ENCODE measurements at places on chromosomes 4 and X.

DNA sequence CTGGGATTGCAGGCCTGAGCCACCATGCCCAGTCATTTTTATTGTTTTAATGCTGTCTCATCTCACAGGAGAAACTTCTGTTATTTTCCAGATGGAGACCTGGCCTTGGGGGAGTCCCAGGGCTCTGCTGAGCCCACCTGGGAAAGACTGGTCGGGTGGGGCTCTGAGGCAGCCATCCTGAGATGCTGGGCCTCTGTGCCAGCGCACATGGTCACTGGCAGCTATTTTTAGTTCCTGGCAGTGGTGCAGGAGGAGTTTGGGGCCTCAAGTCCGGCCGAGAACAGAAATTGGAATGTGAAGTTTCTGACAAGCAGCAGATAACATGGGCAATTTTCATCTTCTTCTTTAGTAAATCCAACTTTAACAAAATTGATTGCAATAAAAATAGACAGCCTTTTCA, 44.5 kb downstream of the SORCS2 start:
- DNase-seq = no peak

DNA sequence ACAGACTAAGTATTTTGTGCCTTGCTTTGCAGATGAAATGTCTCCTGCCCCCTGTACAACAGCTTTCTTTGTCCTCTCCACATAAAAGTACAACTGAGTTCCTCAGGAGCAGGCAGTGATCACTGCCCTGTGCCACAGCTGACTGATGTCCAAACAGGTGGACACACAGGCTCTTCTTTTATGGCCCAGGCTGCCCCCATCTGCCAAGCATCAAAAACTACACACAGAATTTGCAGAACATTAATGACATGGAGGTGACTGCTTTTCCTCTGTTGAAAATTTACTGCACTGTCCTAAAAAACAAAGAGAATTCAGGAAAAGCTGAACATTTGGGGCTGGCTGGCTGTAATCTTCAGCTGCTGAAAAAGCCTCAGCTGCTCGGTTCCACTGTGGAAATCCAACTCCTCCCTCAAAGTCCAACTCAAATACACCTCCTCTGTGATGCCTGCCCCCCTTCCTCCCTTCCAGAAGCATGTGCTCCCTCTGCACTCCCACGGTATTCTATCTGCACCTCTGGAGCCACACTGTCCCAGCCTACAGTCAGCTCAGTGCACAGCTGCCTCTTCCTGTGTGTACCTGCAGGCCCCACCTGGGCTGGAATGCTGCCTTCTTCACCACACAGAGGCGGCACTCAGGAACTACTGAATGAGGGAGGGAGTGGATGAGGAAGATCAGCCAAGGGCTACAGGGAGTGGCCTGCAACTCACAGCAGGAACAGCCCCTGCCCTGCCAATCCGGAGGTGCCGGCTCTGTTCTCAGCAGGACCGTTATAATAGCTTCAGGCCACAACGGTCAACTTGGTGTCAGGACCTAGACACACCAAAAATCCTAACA, 10.3 kb downstream of the AFAP1 start:
- peak; percentile 69 for DNase-seq

- peak; percentile 16 for DNase-seq
Measured at GRCh38 chr4:128384091-128384520, 96.5 kb upstream of the PGRMC2 start.

DNA sequence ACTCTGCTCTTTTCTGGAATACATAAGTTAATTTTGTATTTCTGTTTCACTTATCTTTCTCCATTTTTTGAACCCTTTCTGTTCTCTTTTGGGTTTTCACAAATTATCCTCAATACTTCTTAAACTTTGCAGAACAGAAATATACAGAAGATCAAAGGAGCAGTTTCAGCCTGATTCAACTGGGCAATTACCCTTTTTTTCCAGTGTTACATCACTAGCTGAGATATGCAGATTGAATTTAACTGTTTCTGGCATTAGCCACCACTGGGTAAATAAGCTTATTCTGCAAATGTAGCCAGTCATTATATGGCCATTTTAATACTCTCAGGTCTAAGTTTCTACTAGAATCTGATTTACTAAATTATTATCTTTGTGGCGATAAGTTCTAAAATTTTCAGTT, 66.9 kb upstream of the GRID2 start:
- no peak for DNase-seq

GRCh38 chr4:44996276-44996845, 270.0 kb upstream of the GNPDA2 start:
- DNase-seq = no peak

DNA sequence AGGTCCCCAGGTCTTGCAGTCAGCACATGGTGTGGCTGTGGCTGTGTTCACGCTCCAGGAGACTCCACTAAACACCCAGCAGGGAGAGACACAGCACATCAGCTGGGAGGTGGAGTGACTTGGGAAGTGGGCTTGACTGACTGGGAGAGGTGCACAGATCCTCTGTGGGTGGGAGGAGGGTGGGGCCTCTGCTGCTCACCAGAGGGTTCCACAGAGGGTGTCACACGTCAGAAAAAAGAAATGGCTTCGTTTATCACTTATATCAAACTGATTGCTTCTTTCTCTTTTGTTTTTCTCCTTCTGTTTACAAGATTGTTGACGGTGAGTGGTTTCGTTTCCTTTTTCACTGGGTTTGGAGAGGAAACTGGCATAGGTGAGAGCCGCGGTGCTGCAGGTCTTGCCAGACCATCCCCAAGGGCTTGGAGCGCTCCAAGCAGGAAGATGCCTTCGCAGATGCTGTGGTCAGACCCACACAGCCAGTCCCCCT, 24.8 kb upstream of the FAM193A start:
- no peak for DNase-seq

GRCh38 chr4:18022572-18023050, 1.1 kb upstream of the LCORL start:
- peak; percentile 1 for DNase-seq

DNA sequence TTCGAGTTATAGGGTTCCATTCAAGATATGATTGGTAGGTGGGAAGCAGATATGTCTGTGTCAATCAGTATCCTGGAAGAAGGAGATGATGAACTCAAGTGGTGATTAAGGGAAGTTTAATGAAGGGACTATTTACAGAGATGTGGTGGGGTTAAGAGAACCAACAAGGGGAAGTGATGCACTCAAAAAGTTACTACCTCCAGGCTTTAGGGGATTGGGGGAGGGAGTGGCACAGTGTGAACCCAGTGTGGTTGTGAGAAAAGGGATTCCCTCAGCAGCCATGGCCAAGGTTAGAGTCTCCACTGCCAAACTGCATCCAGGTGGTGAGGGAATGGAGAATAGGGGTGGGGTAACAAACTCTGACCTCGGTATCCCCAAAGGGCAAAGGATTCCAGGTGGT, 27.9 kb downstream of the PKD2 start:
- no peak for DNase-seq

DNA sequence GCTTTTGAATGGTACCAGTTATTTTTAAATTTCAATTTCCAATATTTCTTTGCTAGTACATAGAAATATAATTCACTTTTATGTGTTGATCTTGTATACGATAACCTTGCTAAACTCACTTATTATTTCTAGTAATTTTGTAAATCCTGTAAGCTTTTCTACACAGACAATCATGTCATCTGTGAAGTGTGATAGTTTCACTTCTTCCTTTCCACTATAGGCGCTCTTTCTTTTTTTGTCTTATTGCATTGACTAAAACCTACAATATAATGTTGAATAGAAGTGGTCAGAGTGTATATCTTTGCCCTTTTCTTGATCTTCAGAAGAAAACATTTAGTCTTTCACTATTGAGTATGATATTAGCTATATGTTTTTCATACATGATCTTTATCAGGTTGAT, 76.6 kb downstream of the ZNF182 start:
- DNase-seq = no peak

GRCh38 chr4:38677441-38677840, 13.4 kb downstream of the KLF3 start:
- no peak for DNase-seq

DNA sequence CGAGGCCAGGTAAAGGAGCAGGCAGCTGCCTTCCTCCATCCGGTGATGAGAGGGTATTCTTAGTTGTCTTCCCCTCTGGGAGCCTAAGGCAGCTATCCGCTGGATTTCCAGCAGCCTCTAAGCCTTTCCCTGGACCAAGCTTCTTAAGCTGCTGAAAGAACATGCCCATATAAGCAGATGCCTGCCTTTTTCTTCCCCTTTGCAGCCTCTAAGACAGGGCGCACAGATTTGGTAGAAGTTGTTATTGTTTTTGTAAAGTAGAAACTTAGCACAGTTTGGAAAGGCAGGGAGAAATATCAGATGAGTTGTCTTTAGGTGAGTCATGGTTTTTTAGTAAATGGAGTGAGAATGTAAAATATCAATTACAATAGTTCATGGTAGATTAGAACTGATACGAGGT, 210.8 kb downstream of the ARHGAP10 start:
- DNase-seq = no peak

GRCh38 chr4:78299565-78299972, 242.4 kb downstream of the FRAS1 start:
- DNase-seq = no peak

GRCh38 chr4:110165382-110166286, 32.8 kb downstream of the ELOVL6 start:
- no peak for DNase-seq

DNA sequence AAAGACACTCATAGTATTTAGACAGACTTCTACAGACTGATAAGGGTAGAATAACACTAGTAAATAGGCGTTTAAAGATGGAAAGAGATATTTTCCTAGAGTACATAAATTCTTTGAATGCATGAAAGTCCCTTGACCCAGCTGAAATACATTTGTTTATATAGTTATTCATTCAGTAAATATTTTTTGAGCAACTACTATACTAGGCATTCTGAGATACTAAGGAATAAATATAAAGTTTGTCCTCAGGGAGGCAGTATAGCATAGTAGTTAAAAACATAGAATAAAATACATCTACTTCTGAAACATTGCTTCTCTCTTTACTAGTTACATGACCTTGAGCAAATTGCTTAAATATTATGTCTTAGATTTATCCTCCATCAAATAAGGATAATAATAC, 27.4 kb downstream of the HMGN5 start:
- DNase-seq = no peak

DNA sequence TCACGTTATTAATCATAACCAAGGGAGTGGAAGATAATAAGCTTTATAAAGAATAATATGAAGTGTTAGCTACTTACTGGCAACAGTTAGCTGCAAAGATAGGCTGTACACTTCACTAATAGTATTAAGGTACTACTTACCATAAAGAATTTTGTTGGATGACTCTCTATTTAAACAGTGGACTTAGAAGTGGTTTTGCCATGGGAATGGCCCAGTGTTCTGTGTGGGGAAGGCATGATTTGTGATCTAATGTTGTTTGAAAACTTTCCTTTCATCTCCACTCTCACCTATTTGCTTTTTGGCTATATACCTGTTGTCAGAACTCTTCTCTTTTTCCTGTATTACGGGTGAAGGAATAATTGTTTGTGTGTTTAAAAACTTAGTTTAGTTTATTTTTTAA, 23.0 kb downstream of the FHDC1 start:
- no peak for DNase-seq

DNA sequence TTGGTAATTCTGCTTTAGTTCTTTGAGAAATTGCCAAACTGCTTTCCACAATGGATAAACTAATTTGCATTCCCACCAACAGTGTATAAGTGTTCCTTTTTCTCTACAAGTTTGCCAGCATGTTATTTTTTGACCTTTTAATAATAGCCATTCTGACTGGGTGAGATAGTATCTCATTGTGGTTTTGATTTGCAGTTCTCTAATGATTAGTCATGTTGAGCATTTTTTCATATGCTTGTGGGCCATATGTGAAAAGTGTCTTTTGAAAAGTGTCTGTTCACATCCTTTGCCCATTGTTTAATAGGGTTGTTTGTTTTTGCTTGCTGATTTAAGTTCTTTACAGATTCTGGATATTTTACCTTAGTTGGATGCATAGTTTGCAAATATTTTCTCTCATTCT, 25.9 kb downstream of the ENPEP start:
- no peak for DNase-seq

GRCh38 chr4:145784036-145784435, 104.1 kb downstream of the C4orf51 start:
- DNase-seq = no peak

- no peak for DNase-seq
Measured at GRCh38 chr4:20445933-20446723, 194.4 kb downstream of the SLIT2 start.

GRCh38 chr4:62271107-62271506, 1071.0 kb downstream of the ADGRL3 start:
- no peak for DNase-seq

DNA sequence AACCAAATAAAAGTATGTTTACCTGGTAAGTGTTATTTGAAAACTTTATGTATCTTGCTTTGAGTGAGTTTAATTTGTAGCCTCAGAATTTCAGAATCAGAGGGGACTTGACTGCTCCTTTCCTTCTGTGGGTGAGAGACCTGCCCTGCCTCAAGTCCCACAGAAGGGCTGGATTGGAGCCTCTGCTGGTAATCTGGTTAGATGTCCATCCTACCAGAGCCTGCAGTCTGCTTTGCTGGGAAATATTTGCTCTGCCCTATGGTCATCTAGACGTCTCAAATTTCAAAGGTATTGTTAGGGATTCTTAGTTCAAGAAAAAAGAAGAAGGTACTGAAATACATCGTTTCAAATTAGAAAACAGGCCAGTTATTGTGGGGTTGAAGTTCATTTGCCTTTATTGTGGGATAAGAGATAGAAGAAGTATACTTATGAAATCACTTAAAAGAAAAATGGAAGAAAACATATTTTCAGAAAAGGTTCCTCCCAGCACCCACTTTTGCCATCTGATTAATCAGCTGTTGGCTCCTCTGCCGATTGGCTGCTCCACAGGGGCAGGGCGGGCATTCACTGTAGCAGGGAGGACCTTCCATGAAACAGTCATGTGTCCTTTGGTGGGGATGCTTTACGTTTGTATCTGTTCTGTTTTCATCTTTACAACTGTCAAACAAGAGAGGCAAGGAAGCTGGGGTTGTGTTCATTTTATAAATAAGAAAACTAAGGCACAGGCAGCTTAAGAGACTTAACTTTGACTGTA, 73.3 kb upstream of the TLR2 start:
- DNase-seq = no peak

GRCh38 chrX:85244450-85245211, 840 bp downstream of the ZNF711 start:
- DNase-seq = peak; percentile 5

- no peak for DNase-seq
Measured at GRCh38 chr4:174524242-174524641, 2.0 kb upstream of the HPGD start.

DNA sequence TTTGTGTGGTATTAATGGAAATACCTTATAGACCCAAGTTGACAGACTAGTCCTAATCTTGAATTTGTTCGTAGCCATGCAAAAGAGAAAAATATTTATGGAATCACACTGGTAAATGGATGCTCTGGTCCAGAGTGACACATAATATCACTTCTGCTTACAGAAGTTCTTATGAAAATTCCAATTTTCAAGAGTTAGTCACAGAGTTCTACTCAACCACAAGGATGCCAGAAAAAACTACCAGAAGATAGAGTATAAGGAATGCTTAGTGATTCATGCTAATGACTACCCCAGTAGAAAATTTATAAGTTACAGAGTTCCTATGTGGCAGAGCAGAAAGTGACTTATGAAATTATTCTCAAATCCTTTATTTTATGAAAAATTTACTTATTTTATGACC, 1384.8 kb downstream of the FAM133A start:
- no peak for DNase-seq

Data from T47D (cell line).